ENCODE measurements at places on chromosomes 6 and 20.

- no peak for DNase-seq
These were observed 10.4 kb upstream of the ABHD16B start for GRCh38 chr20:63850689-63851547.

GRCh38 chr6:44829836-44830235, 442.3 kb downstream of the CDC5L start:
- peak; percentile 58 for DNase-seq

- DNase-seq: no peak
These were observed 196.5 kb upstream of the THBS2 start for GRCh38 chr6:169450097-169450496.

- peak; percentile 67 for DNase-seq
These were observed 4.9 kb upstream of the ASCC3 start for GRCh38 chr6:100886076-100886475.

DNA sequence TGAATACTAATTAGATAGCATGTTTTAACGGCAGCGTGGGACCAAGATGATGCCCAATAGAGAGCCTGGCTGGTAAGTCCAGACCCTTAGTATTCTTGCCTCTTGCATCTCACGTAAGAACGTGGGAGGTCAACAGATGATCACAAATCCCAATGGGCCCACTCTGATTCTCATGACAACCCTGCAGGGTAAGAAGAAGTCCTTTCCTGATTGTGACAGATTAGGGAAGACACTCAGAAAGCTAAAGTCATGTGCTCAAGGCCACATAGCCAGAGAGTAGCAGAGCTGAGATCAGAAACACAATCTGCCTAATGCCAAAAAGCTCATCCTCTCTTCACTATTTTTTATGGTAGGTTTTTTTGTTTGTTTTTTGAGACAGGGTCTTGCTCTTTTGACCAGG, 103.8 kb downstream of the RALGAPA2 start:
- DNase-seq: no peak

DNA sequence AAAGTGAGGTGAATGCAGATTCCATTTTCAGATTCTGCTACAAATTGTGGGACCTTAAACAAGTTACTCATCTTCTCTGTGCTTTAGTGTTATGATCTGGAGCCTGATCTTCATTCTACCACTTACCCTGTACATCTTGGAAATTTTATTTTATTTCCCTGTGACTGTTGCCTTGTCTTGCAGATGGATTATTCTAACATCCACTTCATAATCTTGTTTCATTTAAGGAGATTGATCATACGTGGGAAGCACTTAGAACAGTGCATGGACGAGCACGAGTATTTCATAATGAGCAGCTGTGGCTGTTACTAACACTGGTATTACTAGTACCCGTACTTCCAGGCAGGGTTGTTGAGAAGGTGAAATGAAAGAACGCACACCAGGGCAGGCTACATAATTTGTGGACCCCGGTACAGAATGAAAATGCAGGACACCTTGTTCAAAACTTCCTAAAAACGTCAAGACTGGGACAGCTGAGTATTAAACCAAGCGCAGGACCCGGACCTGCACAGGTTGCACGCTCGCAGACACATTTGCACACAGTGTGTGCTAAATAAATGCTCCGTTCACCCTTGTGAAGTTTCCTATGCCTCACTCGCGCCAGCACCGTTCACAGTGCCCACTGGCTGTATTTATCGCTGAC, 535 bp upstream of the CCDC170 start:
- DNase-seq: no peak

GRCh38 chr6:100453701-100454521, 10.8 kb downstream of the SIM1 start:
- no peak for DNase-seq

DNA sequence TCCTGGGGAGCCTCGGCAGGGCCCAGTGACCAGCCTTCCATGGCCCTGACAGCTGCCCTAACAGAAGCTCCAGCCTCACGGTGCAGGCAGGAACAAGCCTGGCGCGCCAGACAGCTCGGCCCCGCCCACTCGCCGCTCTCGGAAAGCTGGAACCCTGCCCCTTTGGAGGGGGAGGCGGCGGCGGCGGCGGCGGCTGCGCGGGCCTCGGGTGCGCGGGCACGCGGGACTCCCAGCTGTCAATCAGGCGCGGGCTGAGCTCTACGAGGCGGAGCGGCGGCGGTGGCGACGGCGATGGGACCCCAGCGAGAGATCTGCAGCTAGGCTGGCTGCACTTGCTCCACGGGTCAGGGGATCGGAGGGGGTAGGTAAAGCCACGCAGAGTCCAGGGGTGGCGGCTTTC, at the start of gene NRSN1:
Gene NRSN1 (plus strand): TSS at position 236 of the 400 bp plus-strand sequence. CDS start 8,113 bp downstream, outside the sequence.
- no peak for DNase-seq

GRCh38 chr6:81265106-81265505, 487.4 kb downstream of the TENT5A start:
- DNase-seq: peak; percentile 63

GRCh38 chr20:48197066-48197465, 411.8 kb upstream of the SULF2 start:
- peak; percentile 6 for DNase-seq

DNA sequence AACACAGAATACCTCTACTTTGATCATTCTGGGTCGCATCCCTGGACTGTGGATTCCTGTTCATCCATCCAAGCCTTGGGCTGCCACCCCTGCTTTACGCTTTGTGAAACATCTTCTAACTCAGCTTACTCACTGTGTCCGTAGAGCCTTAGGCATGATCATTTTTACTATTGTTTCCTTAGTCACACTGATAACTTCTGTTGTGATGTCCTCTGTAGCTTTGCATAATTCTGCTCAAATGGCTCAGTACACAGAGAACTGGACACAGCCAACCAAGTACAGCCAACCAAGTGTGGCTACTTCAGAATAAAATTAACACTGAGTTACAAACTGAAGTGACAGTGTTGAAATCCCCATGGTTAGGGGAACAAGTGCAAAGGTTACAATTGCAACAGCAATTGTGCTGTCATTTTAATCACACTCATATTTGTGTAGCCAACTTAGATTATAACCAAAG, 8.6 kb upstream of the FKBP1A start:
- no peak for DNase-seq

- DNase-seq: no peak
These were observed 82.2 kb downstream of the TIAM2 start for GRCh38 chr6:155077331-155077730.

DNA sequence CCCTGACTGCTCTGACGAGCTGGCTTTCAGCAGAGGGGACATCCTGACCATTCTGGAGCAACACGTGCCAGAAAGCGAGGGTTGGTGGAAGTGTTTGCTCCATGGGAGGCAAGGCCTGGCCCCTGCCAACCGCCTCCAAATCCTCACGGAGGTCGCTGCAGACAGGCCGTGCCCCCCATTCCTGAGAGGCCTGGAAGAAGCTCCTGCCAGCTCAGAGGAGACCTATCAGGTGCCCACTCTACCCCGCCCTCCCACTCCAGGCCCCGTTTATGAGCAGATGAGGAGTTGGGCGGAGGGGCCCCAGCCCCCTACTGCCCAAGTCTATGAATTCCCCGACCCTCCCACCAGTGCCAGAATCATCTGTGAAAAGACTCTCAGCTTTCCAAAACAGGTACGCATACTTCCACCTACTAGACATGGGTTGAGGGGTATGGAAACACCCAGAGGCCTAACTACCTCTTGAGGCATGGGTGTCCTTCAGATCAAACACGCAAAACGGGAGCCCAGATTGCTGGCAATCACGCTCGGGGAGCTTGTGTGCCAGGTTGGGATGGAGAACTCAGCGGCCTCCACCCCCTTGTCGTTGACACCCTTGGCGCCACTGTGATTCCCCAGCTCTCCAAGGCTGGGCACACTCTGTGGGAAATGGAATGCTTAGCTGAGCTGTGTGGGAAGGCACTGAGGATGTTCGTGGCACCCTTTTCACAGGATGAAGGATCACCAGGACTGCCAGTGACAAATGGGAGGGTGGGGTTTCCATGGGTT, 25.3 kb downstream of the CASS4 start:
- DNase-seq: no peak

DNA sequence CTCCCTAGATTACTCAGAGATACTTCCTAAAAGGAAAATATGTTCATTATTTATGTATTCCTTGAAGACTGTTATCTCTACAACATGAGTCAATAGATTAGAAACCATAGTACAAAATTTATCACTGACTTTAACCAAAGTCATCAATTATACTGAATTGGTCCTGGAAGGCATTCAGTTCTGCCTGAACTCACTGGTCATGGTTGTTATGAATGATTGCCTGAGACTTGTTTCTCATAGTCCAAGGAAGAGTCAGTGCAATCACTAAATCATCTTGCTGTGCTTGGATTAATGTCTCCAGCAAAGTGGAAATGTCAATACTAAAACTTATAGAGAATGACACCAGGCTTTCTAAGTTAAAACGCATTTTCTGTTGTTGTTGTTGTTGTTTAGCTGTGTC, 878.6 kb upstream of the MANEA start:
- no peak for DNase-seq

- DNase-seq: no peak
These were observed 462.7 kb upstream of the SULF2 start for GRCh38 chr20:48247961-48248360.

GRCh38 chr6:29982097-29982496, 39.8 kb downstream of the HLA-A start:
- no peak for DNase-seq

- no peak for DNase-seq
These were observed 1097.1 kb downstream of the KIF16B start for GRCh38 chr20:15476186-15476585.

- DNase-seq: no peak
These were observed 87.3 kb downstream of the TOX2 start for GRCh38 chr20:44001667-44002596.

- DNase-seq: peak; percentile 63
These were observed 19.6 kb upstream of the IL17F start for GRCh38 chr6:52263709-52264540.

DNA sequence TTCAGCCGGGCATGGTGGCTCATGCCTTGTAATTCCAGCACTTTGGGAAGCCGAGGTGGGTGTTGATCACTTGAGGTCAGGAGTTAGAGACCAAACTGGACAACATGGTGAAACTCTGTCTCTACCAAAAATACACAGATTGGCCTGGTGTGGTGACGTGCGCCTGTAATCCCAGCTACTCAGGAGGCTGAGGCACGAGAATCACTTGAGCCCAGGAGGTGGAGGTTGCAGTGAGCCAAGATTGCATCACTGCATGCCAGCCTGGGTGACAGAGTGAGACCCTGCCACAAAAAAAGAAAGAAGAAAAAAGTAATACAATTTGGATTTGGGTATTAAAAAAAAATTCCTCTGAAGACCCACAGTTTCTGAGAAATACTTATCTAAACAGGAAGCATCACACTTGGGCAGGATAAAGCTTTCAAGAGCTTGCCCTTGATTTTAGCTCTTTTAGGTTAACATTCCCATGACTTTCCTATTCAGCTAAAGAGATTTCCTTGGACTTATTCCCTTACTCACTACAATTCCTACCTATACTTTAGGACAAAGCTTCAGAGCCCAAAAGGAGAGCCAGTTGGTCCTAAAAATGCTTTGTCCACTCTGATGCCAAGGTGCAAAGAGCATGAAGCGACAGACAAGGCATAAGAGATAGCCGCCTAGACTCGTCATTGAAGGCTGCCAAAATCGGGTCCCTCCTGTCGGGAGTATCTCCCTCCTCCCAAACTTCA, 1.9 kb downstream of the ELOVL2 start:
- no peak for DNase-seq

DNA sequence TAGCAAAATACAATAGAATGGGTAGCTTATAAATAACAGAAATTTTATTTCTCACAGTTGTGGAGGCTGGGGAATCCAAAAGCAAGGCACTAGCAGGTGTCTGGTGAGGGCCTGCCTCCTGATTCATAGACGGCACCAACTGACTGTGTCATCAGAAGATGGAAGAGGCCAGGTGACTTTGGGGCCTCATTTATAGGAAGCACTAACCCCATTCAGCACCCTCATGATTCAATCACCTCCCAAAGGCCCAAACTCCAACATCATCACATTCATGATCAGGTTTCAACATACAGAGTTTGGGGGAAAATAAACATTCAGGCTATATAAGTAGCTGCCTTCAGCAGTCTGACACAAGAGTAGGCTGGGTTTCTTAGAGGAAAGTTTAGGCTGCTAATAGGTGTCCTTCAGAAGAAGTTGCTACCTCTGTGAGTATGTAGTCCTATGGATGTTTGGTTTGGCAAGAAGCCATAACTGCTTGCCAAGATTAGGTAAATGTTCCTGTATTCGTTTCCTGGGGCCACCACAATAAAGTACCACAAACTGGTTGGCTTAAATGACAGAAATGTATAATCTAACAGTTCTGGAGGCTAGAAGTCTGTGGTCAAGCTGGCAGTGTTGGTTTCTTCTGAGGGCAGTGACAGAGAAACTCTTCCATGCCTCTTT, 48.8 kb downstream of the NT5E start:
- DNase-seq: peak; percentile 25

- DNase-seq: peak; percentile 87
These were observed 52.6 kb upstream of the NAA20 start for GRCh38 chr20:19964289-19965265.

DNA sequence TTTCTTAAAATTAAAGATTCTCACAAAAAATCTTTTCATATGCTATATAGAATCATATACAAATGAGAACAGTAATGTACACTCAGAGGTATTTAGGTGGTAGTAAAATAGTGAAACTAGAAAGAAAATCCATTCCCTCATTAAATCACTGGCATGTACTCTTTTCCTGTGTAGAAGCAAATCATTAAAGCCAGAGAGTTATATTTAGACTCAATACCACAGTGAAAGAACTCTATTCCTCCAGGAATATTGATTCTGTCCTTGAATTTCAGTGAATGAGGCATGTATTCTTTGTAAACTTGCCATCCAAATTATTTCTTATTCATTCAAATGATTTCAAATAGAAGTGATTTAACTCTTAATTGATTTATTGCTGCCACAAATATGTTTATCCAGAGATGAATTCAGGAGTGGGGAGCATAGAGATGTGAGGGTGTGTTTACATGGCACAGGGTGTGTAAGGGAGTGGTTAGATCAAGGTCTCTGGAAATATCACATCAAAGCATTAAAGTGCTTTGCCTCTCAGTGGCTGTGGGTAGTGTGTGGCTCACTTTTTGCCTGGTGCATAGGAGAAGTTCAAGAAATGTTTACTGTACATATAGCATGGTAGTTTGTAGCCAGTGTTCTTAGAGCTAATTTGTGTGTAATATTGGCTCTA, 141.2 kb downstream of the FAM83B start:
- DNase-seq: peak; percentile 19

- DNase-seq: no peak
These were observed 530 bp downstream of the GOPC start for GRCh38 chr6:117601811-117602150.

- DNase-seq: no peak
These were observed 9.8 kb upstream of the BLCAP start for GRCh38 chr20:37537505-37537904.

GRCh38 chr20:62843656-62844055, 18.0 kb downstream of the TCFL5 start:
- DNase-seq: no peak

GRCh38 chr6:125918681-125919566, 37.6 kb upstream of the HINT3 start:
- DNase-seq: peak; percentile 46

DNA sequence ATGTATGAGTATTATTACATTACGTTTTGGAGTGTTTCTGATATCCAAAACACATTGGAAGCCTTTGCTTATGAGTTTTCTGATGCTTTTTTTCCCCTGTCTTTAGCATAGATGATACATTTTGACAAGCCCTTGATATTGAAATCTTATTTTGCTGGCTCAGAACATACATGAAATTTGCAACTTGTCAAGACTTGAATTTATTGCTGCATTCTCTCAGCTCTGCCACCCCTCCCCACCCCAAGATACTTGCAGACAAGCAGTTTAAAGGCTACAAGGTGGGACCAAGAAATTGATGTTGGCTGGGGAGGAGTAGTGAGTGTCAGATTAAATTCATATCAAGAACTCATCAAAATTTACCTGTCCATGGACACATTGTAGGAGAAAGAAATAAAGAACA, 160.2 kb downstream of the GJA1 start:
- no peak for DNase-seq

GRCh38 chr6:140281236-140281635, 906.8 kb upstream of the CITED2 start:
- peak; percentile 33 for DNase-seq
